ENCODE measurements at places on chromosomes 13 and 19.

DNA sequence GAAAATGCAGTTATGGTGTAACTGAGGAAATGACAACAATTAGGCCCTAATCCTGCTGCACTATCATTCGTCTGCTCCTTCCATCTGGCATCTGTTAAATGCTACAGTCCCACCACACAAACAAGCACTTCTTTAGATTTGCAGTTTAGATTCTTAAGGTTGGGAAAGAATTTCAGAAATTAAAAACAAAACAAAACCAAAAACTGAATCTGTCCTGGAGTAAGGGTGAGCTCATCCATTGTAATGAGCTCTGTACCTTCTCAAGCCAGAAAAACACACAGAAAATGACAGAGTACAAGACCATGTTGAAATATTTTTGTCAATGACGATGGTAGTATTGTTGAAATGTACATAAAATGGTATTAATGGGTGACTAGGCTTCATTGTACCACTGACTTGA, 28.3 kb downstream of the SMAD9 start:
- no peak for DNase-seq

DNA sequence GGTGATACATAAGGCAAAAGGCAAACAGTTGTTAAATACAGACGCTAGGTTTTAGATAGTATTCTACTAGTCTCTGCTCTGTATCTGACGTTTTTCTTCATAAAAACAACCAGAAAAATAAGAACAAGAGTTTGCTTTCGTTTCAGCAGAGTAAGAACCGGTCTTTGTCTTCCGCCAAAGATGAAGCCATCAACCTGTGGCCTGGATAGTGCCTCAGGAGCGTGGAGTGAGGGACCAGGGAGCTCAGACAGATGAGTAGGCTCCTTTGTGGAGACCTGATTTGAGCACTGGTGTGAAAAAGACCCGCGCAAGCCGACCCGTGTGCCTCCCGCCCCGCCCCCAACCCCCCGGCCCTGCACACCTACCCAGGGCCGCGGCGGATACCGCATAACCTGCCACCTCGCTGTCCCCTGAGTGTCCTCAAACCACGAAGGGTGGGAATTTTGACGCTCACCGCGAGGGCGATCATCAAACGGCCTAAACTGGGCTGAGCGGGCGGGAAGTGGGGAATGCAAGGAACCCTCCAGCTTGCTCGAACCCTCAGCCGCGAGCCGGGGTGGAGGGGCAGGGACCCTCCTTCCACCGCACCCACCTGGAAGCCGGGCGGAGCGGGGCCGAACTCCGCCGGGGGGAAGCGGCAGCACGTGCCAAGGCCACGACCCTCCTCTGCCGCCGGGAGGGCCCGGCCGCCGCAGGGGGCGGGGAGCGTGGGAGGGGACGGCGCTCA, 866 bp upstream of the LMO7 start:
- DNase-seq, result no peak

GRCh38 chr13:41411522-41411921, 45.8 kb upstream of the RGCC start:
- DNase-seq, result no peak

DNA sequence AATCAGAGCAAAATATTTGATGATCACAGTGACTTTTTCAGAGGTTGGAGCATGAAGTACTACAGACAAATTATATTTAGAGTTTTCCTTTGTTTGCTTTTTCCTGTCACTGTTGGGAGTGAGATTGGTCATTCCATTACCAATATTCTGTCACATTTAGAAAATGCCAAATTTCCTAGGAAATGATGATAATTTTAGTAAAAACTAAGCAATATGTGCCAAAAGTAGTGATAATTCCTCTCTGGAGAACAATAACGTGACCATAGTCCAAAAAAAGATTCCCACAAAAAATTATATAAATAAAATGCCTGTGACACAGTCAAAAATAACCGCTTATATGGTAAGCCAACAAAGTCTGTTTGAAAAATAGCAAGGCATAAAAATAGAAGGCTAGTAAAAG, 2719.4 kb downstream of the PCDH9 start:
- no peak for DNase-seq

DNA sequence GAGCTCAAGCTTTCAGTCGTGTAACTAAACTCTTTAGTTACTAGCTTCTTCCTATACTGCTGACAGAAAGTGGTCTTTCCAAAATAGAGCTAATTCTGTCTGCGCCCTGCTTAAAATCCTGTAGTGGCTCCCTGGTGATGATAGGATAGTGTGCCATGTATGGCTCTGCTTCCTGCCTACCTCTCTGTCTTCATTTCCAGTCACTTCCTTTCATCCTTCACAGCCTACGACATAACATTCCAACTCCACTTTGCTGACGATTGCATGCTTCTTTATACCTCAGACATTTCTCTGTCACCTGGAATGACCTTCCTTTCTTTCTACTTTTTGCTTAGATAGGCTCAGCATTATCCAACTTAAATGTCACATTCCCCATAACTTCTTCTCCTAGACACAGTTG, 190.8 kb downstream of the MAB21L1 start:
- no peak for DNase-seq

Measured in stimulated activated CD4-positive, alpha-beta T cell treated with anti-CD3 and anti-CD28 coated beads, Interleukin-12 subunit alpha, Interleukin-12 subunit beta, amount 100 ng/mL, for 48 hours (primary cell).